Sciatic nerve (tissue), 2 donors: ENCODE measurements at places on chromosomes 2 and 18. TPM values are rescaled to one million over a fixed set of nuclear protein-coding genes. Genes with fewer than 3 reads are reported as not detected.

CFAP65 gene
- 0.18 TPM for total RNA-seq

CGREF1 gene
- 4.1 TPM for total RNA-seq

KYNU gene
- total RNA-seq = 6.0 TPM

SETBP1 gene
- 44.5 TPM for total RNA-seq

PDK1 gene
- 18.9 TPM for total RNA-seq

CHRND gene
- total RNA-seq = not detected

TMEM198 gene
- 2.1 TPM for total RNA-seq

CRYBA2 gene
- total RNA-seq = not detected

ASB18 gene
- total RNA-seq = not detected

CABLES1 gene
- total RNA-seq = 18.5 TPM

DNA sequence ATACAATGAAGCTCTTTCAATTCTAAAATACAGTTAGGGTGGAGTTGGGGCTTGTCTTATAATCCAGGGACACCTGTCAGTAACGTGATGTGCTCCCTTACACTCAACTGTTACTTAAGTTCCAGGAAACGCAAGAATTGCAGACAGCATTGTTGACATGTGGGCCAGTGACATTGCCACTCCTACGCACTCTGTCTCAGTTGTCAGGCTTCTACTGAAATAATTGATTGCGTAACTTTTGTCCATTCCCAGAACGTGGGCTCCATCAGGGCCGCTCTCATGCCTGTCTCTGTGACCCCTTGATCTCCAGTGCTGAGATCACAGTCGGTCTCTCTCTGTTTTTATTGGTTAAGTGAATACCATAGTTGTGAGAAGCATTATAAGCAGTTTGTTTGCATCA, 487.8 kb downstream of the GALR1 start:
- no peak for DNase-seq

DNA sequence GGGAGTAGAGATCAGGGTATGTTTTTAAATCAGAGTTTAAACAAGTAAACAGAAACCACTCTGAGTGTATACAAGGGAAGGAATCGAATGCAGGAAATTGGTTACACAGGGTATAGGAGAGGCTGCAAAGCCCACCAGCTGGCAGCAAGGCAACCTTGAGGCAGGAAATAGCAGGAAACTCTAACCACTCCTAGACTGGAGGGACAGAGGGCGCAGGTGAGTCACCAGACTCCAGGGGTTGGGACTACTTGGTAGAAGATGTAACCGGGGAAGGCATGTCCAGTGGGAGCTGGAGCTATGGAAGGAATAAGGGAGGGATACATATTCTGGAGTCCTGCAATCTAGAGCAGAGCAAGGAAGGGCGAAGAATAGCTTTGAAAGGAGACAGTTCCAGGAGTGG, 152.3 kb downstream of the MEIS1 start:
- DNase-seq = no peak

DNA sequence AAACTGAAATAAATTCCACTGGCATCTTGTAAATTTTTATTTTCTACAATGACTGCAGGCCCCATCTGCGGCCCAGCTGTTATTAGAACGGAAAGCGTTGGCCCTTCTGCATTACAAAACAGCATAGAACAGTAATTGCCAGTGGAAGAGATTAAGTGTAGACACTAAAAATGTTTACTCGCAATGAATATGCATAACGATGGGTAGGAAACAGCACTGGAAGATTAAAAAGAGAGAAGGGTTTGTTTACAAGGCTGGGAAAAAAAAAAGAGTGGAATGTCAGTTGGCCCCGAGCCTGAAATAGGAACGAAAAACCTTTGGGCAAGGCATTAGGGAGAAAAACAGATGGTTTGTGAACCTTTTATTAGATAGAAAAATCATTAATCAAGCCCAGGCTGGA, 275.9 kb upstream of the TCF4 start:
- DNase-seq = no peak

- no peak for DNase-seq
Observed at GRCh38 chr2:172742931-172743540, 7.4 kb downstream of the RAPGEF4 start.

DNA sequence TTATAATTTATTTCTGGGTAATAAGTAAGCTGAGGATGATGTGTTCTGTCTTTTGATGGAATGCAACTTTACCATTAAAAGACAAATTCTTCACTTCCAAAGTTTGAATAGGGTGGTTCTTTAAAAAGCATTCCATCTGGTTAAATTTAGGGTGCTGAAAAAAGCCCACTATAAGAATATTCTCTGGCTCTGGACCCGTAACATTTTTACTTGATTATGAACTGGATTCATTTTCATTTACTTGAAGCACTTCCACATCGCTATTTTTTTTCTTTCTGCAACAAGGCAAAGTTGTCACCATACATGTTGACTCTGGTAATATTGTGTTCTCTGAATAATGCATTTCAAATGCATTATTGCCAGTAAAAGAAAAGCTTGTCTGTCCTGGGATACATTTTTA, 344.6 kb downstream of the SATB2 start:
- DNase-seq = no peak

DNA sequence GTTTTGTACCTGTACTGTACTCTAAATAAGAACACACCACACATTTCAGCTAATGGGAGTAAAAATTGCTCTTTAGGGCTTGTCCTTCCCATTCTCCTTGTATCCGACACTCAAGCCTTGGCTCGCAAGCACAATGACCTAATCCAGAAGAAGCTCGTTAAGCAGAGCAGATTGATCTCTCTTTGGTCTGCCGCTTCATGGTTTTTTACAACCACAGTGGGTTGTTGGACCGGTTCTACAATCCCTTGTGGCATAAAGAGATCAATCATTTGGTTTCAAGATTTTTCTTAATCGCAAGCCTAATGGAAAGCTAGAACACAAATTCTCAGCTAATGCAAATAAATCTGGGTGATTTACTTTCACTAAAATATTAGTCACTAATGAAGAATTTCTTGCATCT, 662.1 kb downstream of the LRP1B start:
- DNase-seq = no peak

- DNase-seq = no peak
Observed at GRCh38 chr2:130185896-130186295, 3.8 kb downstream of the MZT2B start.

GRCh38 chr2:197121255-197121654, 189.3 kb downstream of the ANKRD44 start:
- DNase-seq = no peak

DNA sequence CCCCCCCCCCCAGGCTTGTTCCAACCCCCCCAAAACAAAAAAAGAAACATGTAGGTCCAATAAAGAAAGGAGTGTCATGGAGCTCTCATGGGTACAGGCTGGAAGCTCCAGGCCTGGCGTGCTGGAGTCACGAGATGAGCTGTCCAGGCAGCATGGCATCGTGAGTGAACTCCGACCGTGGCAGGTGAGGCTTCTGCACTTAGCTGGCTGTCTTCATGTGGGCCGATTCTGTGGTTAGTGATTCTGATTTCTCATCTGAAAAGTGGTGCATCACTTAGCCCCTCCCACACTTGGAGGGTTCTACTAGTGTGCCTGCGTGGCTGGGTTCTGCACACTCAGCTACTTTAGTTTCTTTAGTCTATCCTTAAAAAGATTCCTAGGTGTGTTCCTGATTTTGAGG, 126.4 kb upstream of the MGAT5 start:
- no peak for DNase-seq

DNA sequence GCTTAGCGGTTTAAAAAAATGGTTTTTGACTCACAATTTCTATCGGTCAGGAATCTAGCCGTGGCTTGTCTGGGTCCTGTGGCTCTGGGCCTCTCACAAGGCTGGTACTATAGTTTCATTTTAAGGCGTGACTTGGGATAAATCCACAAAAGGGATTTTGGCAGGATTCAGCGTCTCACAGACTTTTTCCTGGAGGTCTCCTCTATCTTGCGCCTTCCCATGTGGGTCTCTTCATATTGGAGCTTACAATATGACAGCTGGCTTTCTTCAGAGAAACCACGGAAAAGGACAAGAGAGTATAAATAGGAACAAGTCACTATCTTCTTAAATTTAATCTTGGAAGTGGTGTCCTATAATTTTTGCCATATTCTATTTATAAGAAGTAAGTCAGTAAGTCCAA, 250.5 kb downstream of the DSC3 start:
- no peak for DNase-seq

DNA sequence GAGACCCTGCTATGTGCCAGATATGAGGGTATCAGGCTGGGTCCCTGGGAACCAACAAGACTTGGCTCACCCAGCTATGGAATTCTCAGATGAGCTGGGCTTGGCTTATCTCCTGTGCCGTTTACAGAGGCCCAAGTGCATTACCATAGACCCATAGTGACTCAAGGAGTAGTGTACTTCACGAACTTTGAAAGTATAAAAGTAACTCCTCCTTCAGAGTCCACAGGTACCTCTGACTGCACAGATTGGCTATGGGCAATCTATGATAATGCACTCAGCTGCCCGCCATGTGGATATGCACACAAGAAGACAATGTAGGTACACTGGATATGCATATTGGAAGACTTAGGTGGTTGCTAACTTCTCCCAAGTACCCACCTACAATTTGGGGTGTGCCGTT, 78.4 kb downstream of the QPCT start:
- DNase-seq = no peak

GRCh38 chr2:47720559-47720958, 62.4 kb upstream of the MSH6 start:
- DNase-seq = no peak

DNA sequence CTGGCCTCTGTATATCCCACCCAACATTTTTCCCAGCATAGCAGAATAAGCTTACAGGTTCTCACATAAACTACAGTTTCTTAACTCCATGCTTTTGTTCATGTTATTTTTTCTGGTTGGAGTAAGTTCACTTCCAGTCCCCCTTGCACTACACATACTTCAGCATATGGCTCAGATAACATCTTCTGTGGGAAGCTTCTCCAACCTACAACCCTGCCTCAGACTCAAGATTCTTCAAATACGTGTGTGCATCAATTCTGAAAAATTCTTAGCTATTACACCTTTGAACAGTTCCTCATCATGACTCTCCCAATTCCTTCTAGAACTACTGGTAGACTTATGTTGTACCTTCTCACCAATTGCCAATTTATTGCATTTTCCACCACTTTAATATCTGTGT, 7.5 kb upstream of the CPLX4 start:
- DNase-seq = no peak

GRCh38 chr18:21205695-21206094, 36.3 kb upstream of the GREB1L start:
- DNase-seq = no peak

- no peak for DNase-seq
Observed at GRCh38 chr18:45060102-45060501, 379.4 kb downstream of the SETBP1 start.

DNA sequence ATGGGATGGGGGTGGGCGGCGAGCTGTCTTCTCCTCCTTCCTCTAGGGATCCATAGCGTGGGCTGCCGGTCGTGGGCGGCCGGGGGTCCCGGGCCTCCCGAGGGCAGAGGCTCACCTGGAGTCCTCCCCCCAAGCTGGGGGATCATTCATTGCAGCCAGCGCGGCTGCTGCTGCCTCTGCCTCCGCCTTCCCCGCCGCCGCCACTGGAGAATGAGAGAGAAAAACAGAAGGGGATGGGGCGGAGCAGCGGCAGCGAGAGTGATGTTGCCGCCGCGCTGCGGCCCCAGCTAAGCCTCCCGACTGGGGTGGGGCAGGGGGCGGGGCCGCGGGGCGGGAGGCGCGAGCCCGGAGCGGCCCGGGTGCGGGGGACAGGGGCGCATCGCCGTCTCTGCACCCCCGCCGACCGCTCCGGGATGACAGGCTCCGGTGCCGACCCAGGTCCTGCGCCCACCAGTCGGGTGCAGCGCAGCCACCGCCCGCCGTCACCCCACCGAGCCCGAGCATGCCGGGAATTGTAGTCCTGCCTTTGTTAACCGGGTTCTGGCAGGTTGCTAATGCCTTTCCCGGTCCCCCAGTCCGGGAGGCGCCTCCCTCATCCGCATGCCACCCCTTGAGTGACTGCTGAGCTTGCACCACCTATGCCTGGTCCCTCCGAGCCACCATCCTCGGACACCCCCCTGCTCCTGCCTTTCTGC, at the start of gene KIF3C:
TSS of gene KIF3C (minus strand) at position 225 of the 695 bp plus-strand sequence. CDS start 580 bp downstream, outside the sequence.
- DNase-seq = peak; percentile 83

DNA sequence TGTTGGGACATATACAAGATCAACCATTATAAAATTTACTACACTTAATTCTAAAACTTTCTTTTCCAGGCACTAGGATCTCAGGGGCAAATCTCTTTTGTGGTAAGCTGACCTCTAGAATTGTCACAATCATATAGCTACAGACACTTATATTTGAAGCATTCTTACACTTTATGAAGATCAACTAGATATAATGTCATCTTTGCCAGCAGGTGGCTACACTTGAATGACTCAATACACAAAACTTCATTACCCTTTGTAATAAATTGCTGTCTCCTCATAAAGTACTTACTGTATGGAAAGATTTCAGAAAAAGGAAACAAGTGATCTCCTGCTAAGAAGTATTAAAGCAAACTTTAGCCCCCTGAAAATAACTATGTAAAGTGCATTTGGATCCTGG, 77.8 kb downstream of the RDH14 start:
- no peak for DNase-seq

DNA sequence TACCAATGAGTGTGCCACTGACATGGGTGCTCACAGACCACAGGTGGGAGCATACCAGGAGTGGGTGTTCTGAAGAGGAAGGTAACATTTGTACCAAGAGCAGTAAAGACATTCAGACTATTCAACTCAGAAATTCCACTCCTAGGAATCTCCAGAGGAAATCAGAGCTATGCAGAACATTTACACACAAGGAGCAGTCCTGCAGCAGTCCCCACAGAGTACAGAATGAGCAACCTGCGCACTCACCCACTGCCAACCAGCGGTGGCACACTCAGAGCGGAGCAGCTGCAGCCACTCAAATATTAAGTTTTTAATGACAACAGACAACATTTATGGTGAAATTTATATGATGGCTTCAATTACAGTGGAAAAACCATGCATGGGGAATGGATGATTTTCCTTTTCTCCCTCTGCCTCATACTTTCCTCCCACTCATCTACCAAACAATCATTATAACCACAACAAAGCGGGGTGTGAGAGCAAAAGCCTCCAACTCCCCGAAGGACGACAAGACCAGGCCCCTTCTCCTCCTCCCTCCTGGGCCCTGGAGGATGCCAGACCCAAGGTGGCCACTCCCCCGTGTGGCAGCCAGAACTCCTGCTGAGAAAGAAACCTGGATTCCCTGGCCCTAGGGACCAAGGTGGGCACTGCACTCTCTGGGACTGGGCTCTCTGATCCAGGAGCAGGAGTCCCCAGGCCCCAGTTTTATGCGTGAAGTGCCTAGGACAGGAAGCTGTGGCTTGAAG, 5.4 kb downstream of the HS6ST1 start:
- no peak for DNase-seq
